Body of pancreas (tissue), 4 donors: ENCODE measurements at places on chromosomes 6 and 20. TPM values are rescaled to one million over a fixed set of nuclear protein-coding genes. Genes with fewer than 3 reads are reported as not detected.

DNA sequence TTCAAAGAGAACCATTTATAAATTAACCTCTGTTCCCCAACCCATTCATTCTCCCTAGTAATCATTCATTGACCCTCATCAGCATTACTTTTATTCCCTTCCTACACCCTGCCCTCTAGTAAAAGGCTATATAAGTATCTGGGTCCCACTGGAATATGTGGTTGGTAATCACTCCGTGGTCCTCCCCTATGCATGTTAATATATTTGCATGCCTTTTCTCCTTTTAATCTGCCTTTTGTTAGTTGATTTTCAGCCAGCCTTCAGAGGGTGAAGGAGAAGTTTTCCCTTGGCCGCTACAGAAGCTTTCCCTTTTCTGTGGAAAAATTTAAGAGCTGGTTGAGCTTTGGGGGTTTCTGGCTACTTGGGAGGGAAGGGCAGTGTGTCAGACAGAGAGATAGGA, 585.6 kb downstream of the UTRN start:
- no peak for DNase-seq

DNA sequence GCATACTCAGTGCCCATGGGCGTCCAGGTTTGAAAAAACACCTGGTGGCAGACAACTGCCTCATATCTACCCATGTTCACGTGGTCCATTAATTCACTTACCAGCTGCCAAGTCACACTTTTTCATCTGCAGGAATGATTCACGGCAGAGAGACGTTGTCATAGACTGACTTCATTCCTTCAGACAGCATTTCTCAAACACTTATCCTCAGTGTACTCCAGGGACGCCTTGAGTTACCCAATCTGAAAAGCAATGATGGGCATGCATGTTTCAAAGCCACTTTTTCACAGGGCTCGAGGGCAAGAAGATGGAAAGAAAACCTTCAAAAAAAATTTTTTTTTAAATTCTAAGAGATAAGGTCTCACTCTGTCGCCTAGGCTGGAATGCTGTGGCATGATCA, 6.0 kb downstream of the MMP24OS start:
- no peak for DNase-seq

GRCh38 chr6:156953127-156953478, 175.9 kb downstream of the ARID1B start:
- no peak for DNase-seq

DNA sequence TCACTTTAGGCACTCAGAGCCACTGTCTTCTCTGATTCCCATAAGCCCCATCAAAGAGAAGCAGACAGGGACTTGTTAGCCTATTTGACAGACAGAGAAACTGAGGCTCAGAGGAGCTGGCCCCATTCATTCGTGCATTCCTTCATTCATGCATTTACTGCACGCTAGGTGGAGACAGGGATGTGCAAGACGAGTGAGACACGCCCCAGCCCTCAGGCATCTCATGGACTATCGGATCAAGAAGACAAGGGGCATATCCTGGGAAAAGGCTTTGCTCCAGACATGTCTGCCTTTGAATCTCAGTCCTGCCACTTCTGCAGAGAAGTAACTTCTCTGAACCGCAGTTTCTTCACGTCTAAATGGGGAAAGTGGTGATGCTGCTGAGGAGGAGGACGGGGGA, 54.1 kb downstream of the BPIFB1 start:
- no peak for DNase-seq

DNA sequence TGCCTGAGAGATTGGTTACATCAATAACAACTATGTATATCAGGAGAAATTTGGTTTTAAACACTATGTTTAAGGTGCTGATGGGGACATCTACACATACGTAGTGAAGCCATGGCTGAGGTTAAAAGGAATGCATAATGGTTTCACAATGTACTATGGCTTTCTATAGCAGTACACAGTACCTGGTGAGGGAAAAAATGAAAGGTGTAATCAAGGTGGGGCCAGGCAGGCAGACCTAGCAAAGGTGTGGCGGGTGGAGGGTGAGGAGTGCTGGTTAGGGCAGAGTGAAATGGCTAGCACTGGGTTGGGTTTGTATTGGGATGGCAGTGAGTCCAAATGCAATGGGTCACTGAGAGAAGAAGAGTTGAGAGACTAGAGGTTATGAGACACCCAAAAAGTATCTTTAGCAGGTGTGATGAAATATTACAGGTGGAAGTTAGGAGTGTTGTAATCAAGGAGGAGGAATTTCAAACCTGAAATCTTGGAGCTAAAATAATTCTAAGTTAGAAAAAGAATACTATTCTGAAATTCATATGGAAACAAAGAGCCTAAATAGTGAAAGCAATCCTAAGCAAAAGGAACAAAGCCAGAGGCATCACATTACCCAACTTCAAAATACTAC, 22.3 kb downstream of the PAQR8 start:
- no peak for DNase-seq

DNA sequence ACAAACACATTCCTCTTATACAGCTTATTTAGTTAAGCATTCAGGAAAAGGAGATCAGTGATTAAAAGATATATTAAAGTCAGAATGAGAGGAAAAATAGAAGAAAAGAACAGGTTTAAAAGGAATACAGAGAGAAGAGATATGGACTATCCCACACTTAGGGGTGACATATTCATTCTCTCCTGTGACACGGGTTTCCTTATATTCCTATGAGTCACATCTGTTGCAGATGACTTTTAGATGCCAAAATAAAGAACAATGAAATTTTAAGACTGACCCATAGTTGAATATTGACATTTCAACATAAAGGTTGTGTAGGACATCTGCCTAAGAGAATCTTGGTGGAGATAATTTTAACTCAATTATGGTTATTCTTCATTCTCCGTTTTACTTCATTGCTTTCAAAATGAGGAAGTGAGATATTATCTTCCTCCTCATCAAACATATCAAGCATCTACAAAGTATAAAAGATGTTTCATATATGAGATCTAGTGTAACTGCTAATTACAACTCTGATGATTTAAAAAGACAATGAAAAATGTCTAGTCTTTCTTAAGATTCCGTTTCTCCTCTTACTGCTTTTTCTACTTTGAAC, 1336.7 kb upstream of the CITED2 start:
- DNase-seq = no peak

DNA sequence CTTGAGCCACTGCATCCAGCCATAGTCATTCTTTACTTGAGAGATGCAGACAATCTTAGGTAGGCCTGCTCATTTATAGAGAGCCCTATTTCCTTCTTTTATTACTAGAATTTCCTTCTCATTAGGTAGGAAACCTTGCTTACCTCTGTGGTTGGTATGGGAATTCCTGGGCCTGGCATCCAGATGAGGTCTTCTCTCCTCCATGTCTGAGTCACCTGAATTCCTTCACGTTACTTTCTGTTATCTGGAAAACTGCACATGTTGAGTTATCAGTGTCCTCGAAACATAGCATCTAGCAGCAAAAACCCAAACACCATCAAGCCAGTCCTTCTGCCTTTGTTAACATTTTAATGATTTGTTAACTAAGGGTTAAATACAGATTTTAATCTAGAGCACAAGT, 2.2 kb downstream of the ZNFX1 start:
- DNase-seq = no peak

GRCh38 chr6:157557559-157557958, 176.6 kb downstream of the ZDHHC14 start:
- DNase-seq = no peak

- DNase-seq = no peak
Measured at GRCh38 chr20:29297411-29298270, 1959.8 kb upstream of the DEFB115 start.

GRCh38 chr6:143009851-143010250, 50.8 kb upstream of the AIG1 start:
- no peak for DNase-seq

DNA sequence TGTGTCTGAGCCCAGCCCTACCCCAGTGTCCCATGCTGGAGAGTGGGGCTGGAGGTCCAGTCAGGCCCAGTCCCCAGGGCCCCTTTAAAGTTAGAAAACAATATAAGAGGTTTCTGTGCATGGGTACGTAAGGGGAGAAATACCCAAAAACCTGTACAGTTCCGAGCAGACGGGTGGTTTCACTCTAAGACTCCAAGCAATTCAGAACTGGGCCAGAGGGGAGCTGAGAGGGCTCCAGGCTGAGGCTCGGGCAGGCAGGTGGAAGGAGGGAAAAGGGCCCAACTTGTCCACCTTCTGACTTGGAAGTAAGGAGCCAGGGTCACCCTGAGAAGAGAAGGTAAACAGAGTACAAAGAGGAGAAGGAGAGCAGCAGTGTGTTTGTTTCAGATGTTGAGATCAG, 296.0 kb downstream of the CDH4 start:
- DNase-seq = no peak

DNA sequence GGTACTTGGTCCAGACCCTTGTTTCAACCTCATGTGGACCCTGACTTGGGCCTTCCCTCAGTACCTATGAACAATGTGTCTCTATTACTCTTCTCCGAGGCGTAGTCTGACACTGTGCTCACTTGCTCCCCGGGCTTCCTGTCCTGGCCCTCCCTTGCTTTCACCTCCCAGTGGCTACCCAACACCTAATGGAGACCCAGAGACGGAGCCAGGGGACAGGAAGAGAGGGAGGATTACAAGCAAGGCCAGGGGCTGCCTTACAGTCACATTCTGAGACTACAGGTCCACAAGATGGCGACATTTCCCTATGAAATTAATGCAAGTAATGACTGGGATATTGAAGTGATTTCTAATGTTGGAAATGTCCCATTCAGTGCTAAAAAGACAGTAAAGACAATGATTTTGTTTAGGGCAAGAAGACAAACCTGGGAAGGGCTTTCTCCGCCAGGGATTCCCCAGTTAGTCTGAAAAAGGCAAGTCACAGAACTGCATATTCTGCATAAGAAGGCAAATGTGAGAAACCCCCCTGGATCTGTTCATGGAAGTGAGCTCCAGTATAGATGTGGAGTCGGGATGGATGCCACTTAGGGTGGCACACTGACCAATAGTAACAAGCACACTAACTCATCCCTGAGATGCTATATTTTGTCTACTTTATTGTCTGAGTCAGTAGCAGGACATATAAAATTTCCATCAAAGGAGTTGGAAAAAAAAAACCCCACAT, 44.0 kb upstream of the ZBTB24 start:
- peak; percentile 69 for DNase-seq

GRCh38 chr6:35493307-35493983, 3.4 kb downstream of the TEAD3 start:
- DNase-seq = no peak

- no peak for DNase-seq
Measured at GRCh38 chr6:113397236-113397635, 459.9 kb upstream of the MARCKS start.

GRCh38 chr6:85997206-85997605, 354.5 kb upstream of the SYNCRIP start:
- no peak for DNase-seq

GRCh38 chr6:89481695-89482094, 48.7 kb downstream of the ANKRD6 start:
- DNase-seq = no peak

DNA sequence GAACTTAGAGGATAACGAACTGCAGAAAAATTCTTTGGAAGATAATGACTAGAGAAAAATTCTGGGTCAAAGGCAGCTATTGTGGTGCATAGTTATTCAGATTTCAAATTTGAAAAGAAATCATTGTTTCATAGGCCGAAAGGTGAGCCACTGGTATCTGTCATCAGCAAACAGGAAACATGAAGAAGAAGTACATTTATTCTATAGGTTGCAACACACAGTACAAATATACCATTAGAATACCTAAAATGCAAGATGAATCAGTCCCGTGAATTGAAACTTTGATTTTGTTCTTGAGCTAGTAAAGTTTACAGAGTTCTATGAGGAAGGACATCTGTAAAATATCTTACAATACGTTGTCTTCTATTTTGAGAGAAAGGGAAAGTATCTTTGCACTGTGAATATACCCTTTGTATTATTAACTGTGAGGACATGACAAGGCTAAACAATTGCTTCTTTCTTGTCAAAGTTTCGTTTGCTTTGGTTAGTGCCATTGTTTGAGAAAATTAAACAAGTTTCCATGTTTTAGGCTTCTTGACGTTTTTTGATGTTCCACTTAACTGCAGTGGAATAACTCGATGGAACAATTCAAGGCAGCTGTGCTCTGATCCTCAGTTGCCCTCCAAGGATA, 84.7 kb downstream of the HDGFL1 start:
- DNase-seq = no peak

DNA sequence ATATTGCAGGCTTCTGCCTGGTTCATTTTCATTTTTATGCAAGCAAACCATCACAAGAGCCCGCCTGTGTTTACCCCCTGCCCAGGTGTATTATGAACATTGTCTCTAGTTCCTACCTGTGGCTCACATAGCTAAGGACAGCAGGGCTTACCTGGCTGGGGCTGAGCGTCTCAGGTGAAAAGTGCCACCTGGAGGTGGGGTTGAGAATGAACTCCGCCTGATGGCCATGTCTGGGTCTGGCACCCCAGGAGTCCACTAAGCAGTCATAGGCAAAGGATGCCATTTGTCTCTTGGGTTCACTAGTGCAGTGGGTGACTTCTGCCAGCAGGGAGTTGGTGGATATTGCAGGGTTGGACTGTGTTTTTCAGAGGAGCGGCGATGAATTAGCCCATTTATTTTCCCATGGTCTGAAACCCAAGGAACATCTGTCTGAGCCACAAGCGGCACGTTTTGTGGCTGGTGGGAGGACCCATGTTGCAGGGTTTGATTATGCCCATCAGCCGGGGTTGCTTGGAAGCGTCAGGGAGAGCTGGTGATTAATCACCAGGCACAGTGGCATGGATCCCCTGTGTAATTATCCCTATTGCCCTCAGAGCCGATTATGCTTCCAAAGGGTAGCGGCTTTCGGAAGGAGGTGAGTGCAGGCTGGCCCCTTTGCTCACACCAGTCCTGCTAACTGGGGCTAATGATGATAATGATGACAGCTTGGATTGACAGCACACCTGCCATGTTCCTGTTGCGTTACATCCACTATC, 92.1 kb downstream of the CDH26 start:
- DNase-seq = peak; percentile 49

DNA sequence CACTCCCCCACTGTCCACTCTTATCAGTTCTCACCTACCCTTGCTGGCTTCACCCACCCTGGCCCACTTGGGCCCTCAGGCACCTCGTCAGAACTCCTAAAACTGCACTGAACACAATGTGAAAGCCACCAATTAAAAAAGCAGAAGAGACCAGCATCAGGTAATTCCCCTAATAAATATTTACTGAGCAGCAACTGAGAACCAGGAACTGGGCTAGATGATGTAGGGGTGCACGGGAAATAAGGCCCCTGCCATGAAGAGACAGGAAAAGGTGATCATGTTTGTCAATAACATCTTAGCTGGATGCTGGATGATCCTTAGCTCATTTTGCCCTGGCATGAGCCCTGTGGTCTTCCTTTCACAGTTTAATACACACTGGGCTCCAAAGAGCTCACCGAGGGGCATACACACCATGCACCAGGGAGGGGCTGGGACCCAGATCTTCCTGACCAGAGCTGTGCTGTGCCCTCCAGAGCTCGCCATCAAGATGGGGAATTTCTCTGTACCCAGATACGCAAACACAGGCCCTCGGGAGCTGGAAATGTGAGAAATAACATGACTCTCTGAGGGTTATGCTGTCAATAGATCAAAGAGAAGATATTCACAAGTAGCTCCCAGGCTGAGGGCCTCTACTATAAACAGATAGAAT, 113.6 kb upstream of the SLC22A16 start:
- DNase-seq = no peak

- DNase-seq = no peak
Measured at GRCh38 chr6:106895703-106896040, 78.9 kb downstream of the CD24 start.

SMLR1 gene
- total RNA-seq = not detected

ITPA gene
- total RNA-seq = 31.4 TPM

EFHC1 gene
- total RNA-seq = 17.4 TPM

RPP21 gene
- total RNA-seq = 52.1 TPM

EBF4 gene
- 9.6 TPM for total RNA-seq

RALGAPA2 gene
- total RNA-seq = 45.4 TPM

CCDC170 gene
- total RNA-seq = 2.1 TPM

APCDD1L gene
- total RNA-seq = not detected

CD24 gene
- 618 TPM for total RNA-seq

MDFI gene
- total RNA-seq = 6.7 TPM

SNX5 gene
- total RNA-seq = 61.3 TPM
